Gastroesophageal sphincter (tissue), 4 donors: ENCODE measurements at places on chromosomes 11 and 22.

DNA sequence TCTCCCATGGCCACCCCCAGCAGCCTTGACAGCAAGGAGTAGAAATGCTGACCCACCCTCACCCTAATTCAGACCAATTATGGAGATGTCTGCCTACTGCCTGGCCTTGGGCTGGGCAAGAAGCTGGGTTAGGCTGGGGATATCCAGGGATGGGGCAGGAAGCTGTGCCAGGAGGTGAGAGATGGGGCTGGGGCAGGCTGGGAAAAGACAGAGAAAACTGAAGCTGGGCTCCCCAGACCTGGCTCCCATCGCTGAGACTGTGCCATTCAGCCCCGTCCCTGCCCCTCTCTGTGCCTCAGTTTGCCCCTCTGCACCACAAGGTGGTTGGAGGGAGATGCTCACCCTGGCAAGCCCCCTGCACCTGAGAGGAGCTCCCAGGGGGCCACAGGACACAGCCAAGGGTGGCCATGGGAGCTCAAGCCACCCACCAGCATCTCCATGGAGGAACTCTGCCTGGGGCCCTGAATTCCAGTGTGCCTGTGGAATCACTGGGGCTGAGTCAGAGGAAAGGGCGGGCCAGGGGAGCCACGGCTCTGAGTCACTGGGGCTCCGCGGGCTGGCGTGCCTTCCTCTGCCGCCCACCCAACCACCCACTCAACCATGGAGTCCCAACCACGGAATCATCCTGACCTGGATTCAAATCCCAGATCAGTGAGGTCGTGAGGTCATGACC is 6.0 kb upstream of the CARD10 start:
- peak; percentile 32 for ATAC-seq

DNA sequence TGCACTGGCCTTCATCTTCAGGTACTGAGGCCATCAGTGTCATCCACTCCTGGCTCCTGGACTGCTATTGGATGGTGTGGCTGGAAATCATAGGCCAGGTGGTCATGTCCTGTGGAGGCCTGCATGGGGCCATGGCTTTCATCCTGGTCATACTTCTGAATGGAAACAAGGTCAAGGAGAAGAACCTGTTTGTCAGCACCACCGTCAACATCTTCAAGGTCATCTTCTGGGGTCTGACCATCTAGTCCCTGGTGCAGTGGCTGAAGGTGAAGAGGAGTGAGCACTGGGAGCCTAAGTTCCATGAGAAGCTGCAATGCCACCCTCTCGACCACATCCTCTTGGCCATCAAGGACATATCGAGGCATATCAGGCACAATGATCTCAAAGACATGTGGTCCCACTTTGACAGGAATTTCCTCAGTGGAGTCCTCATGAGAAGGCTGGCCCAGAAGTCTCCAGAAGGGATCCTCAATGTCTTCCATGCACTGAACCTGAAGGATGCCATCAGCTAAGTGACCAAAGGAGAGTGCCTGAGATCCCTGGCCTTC is 120.0 kb upstream of the SERPIND1 start:
- no peak for ATAC-seq

GRCh38 chr11:102932678-102933077 is 22.9 kb downstream of the MMP13 start:
- no peak for ATAC-seq

GRCh38 chr22:17865183-17866055 is 91.2 kb upstream of the BID start:
- ATAC-seq, result no peak

GRCh38 chr11:75301601-75302345 is 49.7 kb downstream of the ARRB1 start:
- peak; percentile 17 for ATAC-seq

DNA sequence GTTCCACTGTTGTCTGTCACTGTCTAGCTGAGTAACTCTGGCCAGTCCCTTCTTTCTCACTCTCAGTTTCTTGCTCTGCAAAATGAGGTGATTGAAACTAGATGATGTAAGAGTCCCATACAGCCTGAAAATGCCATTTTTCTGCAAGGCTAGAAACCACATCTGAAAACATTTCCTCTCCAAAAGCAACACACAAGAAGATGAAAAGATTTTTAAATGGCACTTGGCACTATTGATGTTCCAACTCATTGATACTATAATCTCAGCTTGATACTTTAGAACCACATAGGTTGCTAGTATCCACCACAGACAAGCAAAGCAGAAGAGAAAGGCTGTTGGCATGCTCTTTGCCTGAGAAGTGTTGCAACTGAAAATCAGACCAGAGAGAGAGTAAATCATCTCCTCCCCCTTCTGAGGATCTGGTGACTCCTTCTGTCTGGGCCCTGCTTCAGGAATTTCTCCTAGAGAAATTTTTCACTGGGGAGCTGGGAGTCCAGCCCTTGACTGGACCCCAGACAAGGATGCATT is 1217.9 kb downstream of the LRRC4C start:
- ATAC-seq, result peak; percentile 78
